ENCODE measurements at places on chromosomes 6 and 20.

- no peak for DNase-seq
Measured at GRCh38 chr6:83511901-83512681, at the start of gene PRSS35. Gene PRSS35, plus strand, starts transcription at chr6:83512534. Its CDS starts 10,908 bp downstream, at chr6:83523442.

DNA sequence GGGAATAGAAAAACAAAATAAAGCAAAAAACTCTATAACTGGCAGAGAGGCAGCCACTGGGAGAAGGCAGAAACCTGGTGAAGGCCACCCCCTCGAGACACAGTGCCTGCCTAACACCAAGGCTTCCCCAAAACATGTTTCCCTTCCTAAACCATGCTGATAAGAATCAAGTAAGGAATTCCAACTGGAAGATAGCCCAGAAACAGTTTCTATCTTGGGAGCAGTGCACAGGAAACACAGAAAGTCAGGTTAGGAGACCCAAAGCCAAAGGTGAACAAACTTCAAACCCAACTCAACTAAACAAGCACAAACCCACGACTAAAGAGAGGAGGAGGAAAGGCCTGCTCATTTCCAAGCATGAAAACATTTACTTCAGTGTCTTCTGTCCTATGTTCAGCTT, 433.7 kb upstream of the RGS17 start:
- DNase-seq = no peak

- no peak for DNase-seq
Measured at GRCh38 chr6:41156001-41156400, 1.9 kb upstream of the TREML1 start.

DNA sequence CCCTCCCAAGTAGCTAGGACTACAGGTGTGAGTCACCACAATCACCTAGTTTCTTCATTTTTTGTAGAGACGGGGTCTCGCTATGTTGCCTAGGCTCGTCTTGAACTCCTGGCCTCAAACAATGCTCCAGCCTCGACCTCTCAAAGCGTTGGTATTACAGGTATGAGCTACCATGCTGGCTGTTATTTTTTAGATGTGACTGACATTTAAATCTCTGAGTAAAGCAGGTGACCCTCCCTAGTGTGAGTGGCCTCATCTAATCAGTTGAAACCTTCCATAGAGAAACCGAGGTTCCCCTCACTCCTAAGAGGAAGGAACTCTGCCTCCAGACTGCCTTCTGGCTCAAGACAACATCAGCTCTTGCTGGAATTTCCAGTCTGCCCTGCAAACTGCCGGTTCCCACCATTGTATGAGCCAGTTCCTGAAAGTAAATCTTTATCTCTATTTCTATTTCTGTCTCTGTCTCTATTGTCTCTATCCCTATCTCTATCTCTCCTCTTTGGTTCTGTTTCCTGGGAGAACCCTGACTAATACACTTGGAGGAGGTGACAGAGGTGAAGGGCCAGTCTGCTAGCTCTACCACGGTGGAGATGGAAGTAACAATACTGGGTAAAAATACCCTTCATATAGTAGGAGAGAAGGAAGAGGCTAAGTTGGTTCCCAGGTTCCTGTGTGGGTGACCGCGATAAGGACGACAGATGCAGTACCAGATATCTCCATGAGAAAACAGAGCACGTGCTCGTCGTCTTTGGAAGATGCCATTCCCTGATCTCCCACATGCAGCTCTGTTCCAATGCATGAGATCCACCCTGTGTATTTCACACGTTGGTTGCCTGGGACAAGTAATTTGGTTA, 81.0 kb downstream of the MYB start:
- no peak for DNase-seq

DNA sequence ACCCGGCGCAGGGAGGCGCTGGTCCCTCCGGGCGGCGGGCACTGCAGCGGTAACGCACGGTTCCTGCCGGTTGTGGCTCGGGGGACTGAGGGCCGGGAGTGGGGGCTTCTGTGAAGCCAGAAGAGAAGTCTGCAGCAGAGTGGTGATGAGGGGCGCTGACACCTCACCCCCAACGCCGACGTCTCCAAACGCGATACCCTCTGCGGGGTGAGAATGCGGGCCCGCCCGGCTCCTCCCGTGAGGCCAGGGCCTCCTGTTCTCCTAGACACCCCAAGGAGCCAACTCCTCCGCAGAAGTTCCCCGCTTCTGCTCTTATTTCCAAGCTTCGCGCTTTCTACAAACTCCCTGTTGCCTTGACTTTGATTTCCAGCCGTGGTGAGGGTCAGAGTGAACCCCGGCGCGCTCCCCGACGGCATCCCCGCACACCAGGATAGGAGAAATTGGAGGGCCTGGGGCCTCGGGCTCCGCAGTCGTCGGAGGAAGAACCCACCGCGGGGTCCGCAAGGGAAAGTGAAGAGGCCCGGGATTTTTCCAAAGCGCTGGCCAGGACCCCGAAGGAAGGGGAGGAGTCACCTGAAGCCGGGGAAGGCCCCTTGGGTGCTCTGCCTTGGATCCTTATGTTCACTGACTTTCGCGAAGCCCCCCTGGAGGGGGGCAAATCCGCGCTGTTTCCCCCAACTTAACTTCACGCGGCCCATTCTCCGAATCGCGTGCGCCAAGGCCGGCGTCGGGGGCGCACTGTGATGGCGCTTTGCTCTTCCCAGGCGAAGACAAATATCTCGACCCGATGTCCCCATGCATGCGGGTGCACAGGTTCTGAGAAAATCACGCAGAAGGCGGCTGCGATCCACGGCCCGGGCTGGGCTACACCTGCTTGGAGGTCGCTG, 3.1 kb upstream of the INSM1 start:
- DNase-seq = no peak

DNA sequence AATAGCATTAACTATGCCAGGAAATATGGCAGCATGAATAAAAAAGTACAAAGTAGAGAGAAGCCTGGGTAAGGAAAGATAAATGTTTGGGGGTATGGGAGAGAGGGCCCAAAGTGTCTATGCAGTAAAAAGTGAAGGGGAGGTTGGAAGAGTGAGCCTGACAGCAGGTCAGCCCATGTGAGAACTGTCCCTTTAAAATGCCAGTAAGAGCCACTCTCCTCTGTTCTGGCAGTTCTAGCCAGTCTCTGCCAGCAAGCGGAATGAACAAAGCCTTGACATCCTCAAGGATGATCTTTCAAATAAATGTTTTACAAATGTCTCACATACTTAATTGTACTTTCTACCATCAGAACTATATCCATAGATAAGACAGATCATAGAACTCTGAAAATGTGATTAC, 164.5 kb downstream of the DST start:
- no peak for DNase-seq

- no peak for DNase-seq
Measured at GRCh38 chr20:51418137-51418529, 124.4 kb downstream of the NFATC2 start.

DNA sequence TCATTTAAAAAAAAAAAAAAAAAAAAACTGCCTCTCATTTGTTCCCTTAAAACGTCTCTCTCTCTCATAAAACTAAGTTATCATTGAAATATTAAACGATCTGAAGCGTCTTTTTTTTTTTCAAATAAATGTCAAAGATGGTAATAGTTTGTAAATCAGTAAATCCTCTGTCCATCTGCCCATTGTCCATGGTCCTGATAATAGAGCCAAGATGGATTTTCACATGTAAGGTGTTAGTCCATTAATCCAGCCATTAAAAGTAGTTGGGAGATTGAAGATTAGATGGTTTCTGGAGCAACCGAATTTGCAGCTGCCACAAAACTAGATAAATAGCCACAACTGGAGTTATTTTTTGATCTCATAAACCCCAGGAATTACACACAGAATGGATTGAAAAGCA, 145.8 kb upstream of the SNX9 start:
- no peak for DNase-seq

- no peak for DNase-seq
Measured at GRCh38 chr6:52243282-52243893, 912 bp downstream of the IL17F start.

DNA sequence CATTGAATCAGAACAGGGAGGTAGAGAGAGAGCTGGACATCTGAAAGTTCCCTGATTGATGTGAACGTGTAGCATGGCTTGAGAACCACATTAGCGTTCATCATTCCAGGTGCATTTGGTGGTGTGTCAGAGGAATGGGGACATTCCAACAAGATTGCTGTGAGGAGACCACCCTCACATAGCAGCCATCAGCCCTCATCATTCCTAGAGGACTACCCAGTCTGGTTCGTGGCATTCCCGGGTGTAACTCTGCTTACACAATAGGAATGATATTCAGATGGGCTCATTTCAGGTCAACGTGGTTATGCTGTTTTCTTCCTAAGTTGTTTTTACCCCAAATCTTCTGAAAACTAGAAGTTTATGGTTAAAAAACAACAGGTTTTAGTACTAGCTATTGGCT, 62.2 kb upstream of the KLHL31 start:
- DNase-seq = no peak

DNA sequence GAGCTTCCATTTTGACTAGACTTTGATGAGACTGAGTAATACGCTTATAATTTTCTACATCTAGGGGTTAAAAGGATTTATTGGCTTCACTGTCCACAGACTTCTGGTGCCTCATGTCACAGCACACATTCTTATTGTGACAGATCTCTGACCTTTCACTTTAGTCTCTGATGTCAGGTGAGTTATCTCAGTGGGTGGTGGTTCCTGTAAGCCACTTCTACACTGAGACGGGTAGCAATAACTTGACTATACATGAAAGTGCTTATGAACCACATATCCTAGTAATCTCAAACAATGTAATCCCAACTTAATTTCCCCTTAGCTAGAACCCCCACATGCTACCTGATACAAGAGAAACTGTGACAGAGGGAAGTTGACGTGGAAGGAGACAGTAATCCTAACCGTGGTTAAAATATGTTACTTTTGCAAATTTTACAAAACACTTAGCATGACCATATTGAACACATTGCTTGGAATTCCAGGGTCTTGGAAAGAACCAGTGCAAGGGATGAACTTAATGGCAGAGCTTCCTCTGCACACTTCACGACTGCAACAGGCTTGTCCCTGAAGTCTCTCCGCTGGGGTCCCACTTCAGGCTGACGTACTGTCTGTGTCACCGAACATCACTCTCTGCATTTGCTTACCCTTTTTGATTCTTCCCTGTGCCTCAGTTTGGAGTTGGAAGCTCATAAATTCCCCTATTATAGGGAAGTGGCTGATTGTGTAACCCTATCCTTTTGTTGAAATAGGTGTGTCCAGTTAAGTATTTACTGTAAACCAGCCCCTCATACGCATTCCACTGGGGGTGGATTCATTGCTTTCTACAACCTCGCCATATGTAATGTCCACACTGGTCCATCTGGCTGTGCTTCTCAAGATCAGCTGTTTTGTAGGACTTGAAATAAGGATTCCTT, 6.4 kb upstream of the TRIM40 start:
- no peak for DNase-seq

DNA sequence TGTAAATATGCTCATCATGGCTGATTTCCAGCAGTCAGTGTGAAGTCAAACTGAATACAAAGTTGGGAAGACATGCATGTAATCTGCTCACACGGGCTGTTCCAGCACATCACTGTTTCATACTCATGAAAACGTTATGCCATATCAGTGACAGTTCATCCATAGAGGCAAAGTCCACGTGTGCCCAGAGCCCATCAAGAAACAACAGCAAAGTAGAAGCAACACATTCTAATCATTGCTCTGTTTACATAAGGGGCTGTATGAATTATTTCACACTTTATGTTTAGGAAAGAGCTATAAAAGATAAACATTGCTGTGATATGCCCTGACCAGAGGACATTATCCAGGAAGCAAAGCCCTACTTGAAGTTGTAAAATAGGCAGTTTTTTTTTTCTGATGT, 157.0 kb upstream of the ENPP5 start:
- no peak for DNase-seq

DNA sequence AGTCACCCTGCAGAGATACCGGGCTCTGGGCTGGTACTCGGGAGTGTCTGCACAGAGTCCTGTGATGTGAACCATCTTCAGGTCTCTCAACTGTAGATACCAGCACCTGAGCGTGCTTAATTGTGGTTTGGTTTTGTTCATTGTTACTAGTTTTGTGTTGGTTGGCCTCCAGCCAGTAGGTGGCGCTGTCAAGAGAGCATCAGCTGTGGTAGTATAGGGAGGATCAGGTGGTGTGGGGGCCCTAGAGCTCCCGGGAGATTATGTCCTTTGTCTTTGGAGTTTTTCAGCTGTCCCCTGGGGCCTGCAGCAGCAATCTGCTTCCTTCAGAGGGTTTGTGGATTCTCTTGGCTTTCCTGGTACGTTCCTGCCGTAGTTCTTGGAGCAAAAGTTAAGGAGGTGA, 67.9 kb downstream of the CDYL start:
- no peak for DNase-seq

DNA sequence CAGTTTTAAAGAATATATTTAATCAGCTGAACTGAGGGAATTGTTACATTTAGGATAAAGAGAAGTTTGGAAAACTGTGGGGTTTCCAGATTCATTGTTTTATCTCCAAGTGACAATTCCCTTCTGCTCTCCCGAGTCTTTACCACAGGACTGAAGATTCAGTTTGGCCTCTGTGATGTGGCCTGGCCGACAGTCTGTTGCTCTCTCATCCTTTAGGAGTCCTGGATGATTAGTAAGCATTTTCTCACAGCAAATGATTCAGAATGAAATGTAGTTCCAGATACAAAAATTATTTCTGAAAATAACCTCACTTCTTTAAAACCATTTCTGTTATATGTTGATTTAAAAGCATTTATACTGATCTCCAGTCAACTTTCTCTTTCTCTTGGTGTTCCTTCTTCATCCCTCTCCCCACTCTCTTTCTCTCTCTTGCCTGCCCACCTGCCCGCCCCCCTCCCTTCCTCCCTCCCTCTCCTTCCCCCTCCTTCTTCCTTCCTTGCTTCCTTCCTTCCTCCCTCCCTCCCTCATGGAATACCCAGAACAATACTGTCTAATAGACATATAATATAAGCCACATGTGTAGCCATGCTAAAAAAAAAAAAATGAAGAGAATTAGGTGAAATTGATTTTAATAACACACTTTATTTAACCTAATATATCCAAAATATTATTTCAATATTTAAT, 254.9 kb downstream of the PRL start:
- no peak for DNase-seq

GRCh38 chr6:14472986-14473337, 355.4 kb downstream of the CD83 start:
- no peak for DNase-seq

DNA sequence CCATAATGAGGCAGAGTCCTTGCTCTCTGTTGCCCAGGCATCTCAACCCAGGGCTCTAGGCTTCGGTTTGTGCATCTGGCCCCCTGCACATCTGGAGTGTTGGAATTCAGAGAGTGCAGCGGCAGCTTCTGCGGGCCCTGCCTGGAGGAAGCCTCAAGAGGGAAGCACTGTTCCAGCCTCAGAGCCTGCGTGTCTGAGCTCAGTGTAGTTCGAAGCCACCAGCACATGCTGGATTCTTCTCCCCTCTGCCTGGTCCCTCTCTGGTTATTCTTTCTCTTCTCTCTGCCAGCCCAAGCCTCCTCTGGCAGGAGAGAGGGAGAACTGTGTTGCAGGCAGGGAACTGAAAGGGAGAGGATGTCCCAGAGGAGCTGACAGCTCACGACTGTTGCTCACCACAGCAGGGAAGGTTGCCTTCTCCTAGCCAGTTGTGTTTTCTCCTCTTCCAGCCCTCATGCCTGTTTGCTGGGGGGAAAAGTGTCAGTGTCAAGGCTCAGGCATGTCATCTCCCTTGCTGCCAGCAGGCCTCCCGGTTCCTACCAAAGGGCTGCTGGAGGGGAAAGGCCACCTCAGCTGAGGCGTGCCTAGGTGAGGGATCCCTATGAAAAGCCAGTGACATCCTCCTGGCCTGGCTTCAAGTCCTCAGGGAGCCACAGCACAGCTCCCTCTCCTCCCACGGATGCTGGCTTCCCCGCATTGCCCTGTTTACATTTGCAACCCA, 126.0 kb upstream of the LRFN2 start:
- DNase-seq = no peak

Measured in CD4-positive, alpha-beta T cell treated with Interleukin-4 for 4 hours (primary cell).